ENCODE measurements at places on chromosomes 5 and 9.

- no peak for DNase-seq
Measured at GRCh38 chr5:17373406-17373805, 124.6 kb upstream of the TAF11L2 start.

DNA sequence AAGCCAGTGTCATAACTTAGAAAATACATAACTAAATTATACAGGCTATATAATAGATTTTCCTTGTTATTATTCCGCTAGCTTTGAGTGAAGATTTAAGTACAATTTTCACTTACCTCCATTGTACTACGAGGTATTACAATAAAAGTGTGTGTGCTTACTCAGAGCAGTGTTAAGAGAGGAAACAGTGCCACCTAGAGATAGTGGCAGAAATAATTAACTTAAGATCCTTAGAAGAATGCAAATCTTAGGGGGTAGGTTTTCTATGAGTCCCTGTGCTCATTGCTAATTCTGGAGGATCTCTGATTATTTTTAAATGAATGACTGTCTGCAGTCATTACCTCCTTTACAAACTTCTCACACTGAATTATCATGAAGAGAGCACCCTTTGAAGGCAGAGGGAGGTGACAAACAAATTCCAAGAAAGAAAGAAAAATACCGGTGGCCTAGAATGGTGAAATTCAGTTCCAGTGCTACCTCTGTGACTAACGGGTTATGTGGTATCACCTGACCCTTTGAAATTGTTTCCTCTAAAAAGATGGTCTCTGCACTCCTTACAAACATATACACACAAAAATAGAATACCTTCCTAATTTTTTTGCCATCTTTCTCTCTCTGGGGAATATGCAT lies 379.8 kb downstream of the TRIM36 start:
- no peak for DNase-seq

- no peak for DNase-seq
Measured at GRCh38 chr5:158920736-158921135, 179.0 kb downstream of the EBF1 start.

DNA sequence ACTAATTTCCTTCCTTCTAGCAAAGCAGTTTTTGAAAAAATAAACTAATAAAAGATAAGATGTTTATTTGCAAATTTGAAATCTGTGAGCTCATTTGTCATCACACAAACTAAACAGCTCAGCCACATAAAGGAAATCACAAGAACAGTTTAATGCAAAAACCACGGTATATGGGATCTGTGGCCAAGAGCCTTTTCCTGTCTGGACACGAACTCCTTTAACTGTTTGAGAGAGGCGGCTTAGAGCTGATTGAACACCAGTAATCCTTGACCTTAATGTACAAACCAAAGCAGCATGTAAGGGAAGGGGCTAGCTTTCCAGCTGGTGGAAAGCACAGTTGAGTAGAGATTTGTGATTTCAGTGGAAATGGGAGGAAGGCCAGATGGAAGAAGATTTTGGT lies 66.3 kb upstream of the SPINK5 start:
- DNase-seq, result no peak

DNA sequence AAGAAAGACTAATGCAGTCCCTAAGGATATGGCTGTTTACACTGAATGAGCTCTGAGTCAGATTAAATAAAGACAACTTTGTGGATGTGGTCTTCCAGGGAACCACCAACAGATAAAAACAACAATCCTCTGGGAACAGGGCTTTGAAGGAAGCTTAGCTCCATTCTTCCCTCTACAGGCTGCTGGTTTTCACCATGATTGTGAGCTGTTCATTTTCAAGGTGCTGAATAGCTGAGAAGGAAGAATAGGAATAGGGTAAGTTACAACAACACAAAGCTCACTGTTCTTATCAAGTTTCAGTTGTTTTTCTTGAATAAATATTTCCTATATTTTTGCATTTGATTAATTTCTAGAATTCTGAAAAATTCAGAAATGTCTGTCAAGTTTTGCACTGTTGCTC lies 25.9 kb upstream of the PTAR1 start:
- no peak for DNase-seq

DNA sequence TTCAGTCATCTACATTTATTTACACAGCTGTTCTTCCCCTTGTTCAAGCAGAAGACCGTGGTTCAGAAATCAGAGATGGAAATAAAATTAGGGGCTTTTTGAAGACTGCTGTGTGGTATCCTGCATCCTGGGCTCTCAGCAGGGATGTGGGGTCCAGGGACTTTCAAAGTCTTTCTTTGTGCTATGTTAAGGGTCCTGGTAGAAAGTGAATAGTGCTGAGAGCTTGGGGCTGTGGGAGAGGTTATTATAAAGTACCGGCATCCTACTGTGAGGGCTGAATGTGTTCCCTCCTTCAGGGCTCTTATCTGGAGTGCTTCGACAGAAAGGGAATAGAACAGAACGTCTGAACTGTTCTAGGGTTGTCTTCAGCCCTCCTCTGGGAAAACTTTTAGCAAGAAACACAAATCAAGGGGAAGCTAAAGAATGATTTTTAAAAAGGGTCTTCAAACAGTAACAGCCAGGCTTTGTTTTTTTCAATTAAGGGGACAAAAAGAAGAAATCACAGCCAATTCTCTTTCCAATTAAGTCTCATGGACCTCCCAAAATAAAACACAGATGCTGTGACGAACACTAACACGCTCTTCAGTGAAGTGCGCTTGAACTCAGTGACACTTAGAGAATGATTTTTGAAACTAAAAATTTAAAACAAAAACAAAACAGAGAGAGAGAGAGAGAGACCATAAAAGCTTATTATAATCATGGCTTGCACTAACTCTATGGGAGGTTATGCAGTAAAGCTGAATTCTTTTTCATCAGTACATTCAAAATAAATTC lies 15.7 kb upstream of the SLC1A3 start:
- no peak for DNase-seq

GRCh38 chr9:120756531-120756930 lies 36.7 kb downstream of the FBXW2 start:
- DNase-seq, result no peak

GRCh38 chr5:161783297-161783696 lies 64.6 kb upstream of the GABRA1 start:
- no peak for DNase-seq

- no peak for DNase-seq
Measured at GRCh38 chr5:174514325-174514724, 210.1 kb upstream of the MSX2 start.

GRCh38 chr9:111074395-111074794 lies 36.1 kb upstream of the LPAR1 start:
- DNase-seq, result no peak

GRCh38 chr5:118233606-118234005 lies 754.7 kb downstream of the DTWD2 start:
- no peak for DNase-seq

- no peak for DNase-seq
Measured at GRCh38 chr9:77161966-77162365, 15.4 kb upstream of the VPS13A start.

GRCh38 chr9:101468116-101468515 lies 32.5 kb upstream of the ALDOB start:
- DNase-seq, result no peak

- DNase-seq, result no peak
Measured at GRCh38 chr5:58074222-58074621, 385.7 kb downstream of the PLK2 start.

GRCh38 chr9:32427111-32427873 lies 42.8 kb downstream of the ACO1 start:
- no peak for DNase-seq

- DNase-seq, result no peak
Measured at GRCh38 chr9:1938135-1938534, 77.0 kb upstream of the SMARCA2 start.

GRCh38 chr5:161691911-161692310 lies 6.4 kb downstream of the GABRA6 start:
- no peak for DNase-seq

- no peak for DNase-seq
Measured at GRCh38 chr9:127611603-127611898, 526 bp upstream of the STXBP1 start.

DNA sequence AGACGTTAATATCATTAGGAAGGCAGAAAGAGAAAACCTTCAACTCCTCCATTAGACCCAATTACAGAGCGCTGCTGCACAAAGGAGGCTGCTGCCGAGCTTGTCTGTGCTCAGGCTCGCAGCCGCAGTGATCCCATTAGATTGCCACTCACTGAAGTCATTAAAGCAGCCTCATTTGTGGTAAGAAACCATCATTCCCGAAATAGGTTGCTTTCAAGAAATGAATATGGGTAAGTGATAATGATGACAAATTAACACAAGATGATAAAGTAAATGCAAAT lies 137.2 kb downstream of the CAVIN4 start:
- no peak for DNase-seq

DNA sequence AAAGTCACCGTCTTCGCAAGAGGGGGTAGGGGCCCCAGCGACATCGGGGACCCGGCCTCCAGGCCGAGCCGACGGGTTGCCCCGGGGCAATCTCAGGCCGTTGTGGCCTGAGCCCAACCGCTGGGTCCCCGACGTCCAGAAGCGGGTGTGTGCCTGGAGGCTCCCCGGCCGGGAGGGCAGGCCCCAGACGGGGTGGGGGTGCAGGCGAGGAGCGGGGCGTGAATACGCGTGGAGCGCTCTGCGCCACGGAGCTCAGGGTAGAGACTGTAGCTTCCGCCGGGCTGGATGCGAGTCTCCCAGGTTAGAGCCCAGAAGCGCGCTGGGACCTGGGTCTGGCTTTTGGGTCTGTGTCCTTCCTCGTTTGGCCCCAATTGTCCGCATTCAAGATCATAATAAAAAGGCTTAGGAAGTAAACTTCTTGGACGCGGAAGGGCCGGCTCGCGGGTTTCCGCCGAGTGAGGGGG lies 3.5 kb downstream of the BARX1 start:
- no peak for DNase-seq

- no peak for DNase-seq
Measured at GRCh38 chr9:117596678-117597077, 107.5 kb upstream of the TLR4 start.

DNA sequence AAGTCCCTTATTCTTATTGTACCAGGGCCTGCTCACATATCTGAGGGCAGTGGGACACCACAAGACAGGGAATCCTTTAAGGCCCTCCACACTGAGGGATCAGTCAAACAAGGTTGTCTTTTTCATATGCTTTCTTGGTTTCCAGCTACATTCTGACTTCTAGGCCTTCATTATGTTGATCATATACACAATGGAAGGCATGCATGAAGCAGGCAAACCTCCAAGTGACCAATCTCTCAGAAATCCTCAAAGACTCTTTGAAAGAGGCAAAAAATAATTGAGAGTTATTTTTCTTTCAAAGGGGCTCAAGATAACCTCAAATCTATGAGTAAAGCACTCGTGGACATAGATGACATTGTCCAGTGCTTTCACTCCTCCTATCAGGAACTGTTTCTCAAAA lies 1195.9 kb upstream of the ACO1 start:
- DNase-seq, result no peak
